Cardiac septum (tissue), 1 donor: ENCODE measurements at places on chromosomes 12 and 14.
A peak's percentile ranks its signal among the peaks of the same experiment; 100 is the strongest.

DNA sequence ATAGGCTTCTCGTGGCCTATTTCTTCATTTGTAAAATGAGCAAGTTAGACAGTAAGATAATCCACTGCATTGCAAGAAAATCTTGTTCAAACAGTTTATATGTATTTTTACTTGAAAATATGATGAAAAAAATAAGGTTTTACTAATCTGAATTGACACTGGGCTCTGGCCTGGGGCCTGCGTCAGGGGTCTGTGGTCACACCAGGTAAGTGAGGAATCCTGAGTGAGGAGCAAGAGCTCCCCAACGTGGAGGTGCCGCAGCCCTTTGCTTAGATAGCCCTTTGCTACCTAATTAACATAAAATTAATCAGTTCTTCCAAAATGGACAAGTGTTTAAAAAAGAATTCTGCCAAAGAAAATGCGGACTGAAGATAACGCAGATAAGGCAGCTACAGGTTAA, 39.1 kb upstream of the STAB2 start:
- DNase-seq, result no peak

DNA sequence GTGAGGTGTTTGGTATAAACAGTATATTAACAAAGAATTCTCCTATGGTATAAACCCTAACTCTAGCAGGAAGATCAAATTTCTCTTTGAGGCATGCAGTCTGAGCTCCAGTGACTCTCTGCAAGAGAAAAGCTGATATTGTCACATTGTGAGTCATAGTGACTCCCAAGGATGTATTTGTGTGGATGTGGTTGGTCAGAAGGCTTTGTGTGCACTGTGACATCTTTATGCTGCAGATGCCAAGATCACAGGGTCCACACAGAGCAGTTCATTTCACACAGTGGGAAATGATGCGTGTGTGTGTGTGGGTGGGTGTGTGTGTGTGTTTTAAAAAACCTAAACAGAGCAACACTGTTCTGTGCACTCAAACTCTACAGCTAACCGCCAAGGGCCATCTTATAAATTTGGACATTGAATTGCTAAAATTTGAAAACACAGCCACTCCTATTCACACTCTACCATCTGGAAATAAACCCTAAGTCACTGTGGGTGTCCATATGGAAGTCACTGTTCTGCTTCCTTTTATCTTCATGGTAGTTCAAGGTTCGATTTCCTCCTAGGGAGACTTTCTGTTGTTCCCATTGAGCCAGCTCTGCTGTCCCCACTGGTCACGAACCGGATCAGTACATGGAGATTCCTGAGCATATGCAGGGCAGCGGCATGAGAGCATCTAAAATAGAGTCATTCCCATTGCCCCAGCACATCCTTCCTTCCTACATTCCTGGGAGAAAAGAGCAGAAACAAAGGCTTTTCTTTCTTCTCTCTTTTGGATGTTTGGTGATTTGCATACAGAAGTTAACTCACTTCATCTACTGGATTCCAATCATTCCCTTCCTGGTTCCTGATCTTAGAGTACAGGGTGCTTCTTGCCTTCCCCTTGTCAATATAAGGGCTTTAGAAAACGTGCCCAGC, 727.6 kb downstream of the DIO2 start:
- no peak for DNase-seq

DNA sequence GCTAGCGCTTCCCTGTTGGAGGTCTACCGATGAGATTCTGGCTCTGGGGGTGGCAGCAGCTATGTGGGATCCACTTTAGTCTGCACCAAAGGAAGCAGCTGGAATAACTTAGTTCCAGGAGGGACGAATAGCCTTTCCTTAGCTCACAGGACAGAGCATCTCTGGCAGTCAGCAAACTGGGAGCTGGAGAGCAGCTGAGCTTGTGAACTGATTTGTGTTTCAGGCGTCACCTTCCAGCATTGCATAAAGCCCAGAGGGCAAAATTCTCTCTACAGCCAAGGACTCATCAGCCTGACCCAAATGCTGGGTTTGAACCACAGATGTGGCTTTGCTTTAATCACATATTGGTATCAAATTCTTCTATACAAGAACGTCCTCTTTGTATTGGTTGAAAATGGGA, 81.9 kb upstream of the PELI2 start:
- DNase-seq, result no peak

DNA sequence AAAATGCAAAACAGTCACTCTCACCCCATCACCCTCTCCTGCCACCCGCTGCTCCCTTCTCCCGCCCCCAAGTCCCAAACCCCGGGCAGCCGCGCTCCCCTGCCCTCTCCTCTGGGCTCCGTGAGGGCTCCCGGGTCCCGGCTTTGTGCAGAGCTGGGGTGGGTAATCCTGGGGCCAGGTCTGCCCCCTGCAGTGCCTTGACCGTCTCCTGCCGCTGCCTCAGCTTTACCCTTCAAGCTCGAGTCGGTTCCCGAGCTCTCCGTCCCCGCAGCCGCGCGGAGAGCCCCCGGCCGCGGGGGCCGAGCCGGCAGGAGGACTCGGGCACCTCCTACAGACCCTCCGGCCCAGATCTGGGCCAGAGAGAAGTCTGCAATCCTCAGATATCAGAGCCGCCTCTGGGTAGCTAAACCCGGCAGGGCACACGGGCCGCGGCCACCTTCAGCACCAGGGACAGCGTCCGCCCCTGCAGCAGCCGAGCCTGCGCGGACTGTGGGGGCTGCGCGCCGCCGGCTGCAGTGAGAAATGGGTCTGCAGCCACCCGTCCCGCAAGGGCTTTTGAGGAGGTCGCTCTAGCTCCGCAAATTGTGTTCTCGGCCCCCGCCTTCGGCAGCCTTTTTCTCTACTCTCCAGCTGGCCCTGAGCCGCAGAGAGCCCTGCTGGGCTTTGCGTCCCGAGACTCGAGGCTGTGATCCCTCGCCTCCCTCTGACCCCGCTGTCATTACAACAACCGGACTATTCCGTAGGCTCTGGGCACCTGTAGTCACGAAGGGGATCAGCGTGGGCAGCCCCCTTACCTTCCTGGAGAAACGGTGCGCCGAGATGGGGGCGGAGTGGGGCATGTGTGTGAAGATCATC, 1.2 kb downstream of the PRMT8 start:
- DNase-seq, result peak; percentile 77

DNA sequence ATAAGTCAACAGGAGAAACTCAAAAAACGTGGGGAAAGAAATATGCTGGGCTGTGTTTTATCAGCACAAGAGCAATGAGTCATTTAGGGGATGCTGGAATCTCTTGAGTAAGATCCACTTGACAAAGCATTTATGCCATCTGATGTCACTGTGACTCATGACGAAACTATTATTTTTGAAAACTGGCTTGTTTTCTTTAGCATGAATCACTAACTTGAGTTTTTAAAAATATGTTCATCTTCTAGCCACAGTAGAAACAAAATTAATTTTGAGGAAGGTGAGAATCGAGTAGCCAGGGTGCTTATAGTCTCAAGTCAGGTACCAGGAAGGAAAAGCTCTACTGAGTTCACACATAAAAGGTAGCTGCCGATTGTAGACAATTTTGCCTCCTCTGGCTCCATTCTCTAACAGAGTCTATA, 456.2 kb upstream of the MGAT4C start:
- DNase-seq, result no peak
